ENCODE measurements at places on chromosomes 6 and 20. TPM values are rescaled to one million over a fixed set of nuclear protein-coding genes. Genes with fewer than 3 reads are reported as not detected.

- no peaks in the 10 kb centered on the region for H3K27me3 ChIP-seq
- no peaks in the 10 kb centered on the region for H3K36me3 ChIP-seq
- DNase-seq: no peak
- H3K27ac ChIP-seq: no peak overlapping the region
Observed at GRCh38 chr20:5393218-5393870, 76.6 kb upstream of the PROKR2 start.

- H3K27me3 ChIP-seq: no peaks in the 10 kb centered on the region
- no peak for DNase-seq
- no peak overlapping the region for H3K27ac ChIP-seq
- H3K4me1 ChIP-seq: no peaks in the 10 kb centered on the region
- H3K4me3 ChIP-seq: no peak overlapping the region
- H3K36me3 ChIP-seq: no peaks in the 10 kb centered on the region
Observed at GRCh38 chr20:1860446-1860845, 34.8 kb upstream of the SIRPA start.

Gene SLC35D3
- total RNA-seq: 0.57 TPM

GRCh38 chr20:40943591-40943990, 85.0 kb upstream of the TOP1 start:
- peak; percentile 45 for DNase-seq
- H3K27me3 ChIP-seq: no peaks in the 10 kb centered on the region
- H3K4me3 ChIP-seq: no peak overlapping the region
- no peak overlapping the region for H3K27ac ChIP-seq
- H3K4me1 ChIP-seq: no peaks in the 10 kb centered on the region
- no peaks in the 10 kb centered on the region for H3K36me3 ChIP-seq

DNA sequence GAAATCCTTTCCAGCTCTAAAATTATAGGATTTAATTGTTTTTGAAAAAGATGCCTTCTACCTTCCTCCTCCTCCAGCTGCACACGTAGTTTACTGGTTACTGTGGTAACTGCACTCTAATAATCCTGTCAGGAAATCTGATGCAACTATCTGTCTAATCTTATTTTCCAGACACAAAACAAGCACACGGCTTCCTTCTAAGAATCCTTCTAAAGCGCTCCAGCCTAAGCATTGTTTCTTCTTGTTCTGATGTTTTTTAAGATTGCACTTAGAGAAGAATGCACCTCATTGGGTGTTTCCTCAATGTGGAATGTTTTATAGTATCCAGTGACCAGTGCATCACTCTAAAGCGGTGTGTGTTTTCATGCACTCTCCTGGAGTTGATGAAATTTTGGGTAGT, 63.6 kb downstream of the CARMIL1 start:
- no peak overlapping the region for H3K27ac ChIP-seq
- H3K4me3 ChIP-seq: no peak overlapping the region
- no peaks in the 10 kb centered on the region for H3K36me3 ChIP-seq
- peaks cover 16% of the 10 kb centered on the region for H3K4me1 ChIP-seq

DNA sequence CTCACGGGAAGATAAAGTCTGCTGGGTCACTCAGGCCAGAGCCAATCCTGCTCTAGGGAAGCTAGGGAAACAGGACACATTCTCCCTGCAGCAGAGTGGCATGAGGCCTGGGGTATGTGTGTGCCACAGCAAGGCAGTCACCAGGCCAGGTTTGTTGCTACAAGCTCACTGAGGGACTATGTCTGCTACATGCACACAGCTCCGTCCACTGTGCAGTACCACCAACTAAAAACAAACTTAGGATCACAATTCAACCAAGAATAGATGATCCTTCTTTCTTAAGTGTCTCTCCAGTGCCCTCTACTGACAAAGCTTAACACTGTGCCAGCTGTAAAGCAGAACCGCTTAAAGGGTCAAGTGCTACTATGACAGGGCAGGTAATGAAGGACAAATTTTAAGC, 192.5 kb downstream of the PTPRK start:
- H3K4me3 ChIP-seq: no peak overlapping the region
- H3K4me1 ChIP-seq: no peaks in the 10 kb centered on the region
- peak; percentile 28 for DNase-seq
- no peak overlapping the region for H3K27ac ChIP-seq
- peaks cover 3% of the 10 kb centered on the region for H3K36me3 ChIP-seq

Gene PSMG4
- total RNA-seq: 29.3 TPM

Gene ZC3H12D
- total RNA-seq: 0.15 TPM

GRCh38 chr6:10166031-10166430, 248.8 kb downstream of the TFAP2A start:
- no peaks in the 10 kb centered on the region for H3K4me1 ChIP-seq
- H3K4me3 ChIP-seq: no peak overlapping the region
- no peaks in the 10 kb centered on the region for H3K36me3 ChIP-seq
- H3K27me3 ChIP-seq: no peaks in the 10 kb centered on the region

Gene GPR63
- 5.9 TPM for total RNA-seq

DNA sequence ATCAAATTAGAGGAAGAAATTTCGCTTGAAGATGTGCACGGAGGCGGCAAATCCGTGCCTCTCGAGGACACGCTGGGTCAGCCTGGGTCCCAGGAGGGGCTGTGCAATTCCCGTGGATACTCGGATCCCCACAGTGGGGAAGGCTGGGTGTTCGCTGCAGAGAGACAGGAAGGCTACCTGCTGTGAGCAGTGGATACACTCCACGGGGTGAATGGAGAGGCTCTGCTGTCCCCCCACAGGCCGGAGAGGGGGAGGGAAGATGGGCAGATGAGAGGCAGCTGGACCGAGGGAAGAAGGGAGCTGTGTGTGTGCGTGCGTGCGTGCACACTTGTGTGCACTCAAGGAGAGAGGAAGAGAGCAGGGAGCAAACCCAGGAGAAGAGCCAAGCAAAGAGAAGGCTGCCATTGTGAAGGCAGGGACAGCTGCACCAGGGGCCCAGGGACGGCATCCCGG, 57.3 kb downstream of the SULF2 start:
- H3K27ac ChIP-seq: no peak overlapping the region
- no peaks in the 10 kb centered on the region for H3K4me1 ChIP-seq
- peaks cover 10% of the 10 kb centered on the region for H3K36me3 ChIP-seq
- no peak overlapping the region for H3K4me3 ChIP-seq
- no peak for DNase-seq

Gene IL17F
- total RNA-seq: not detected

- no peak for DNase-seq
- no peak overlapping the region for H3K27ac ChIP-seq
- H3K4me3 ChIP-seq: no peak overlapping the region
- no peaks in the 10 kb centered on the region for H3K36me3 ChIP-seq
Observed at GRCh38 chr6:104589940-104590339, 269.8 kb downstream of the HACE1 start.

- no peaks in the 10 kb centered on the region for H3K36me3 ChIP-seq
- H3K4me1 ChIP-seq: no peaks in the 10 kb centered on the region
- no peak overlapping the region for H3K27ac ChIP-seq
- no peak for DNase-seq
- H3K27me3 ChIP-seq: no peaks in the 10 kb centered on the region
Observed at GRCh38 chr20:44218446-44218845, 7.9 kb upstream of the OSER1 start.

DNA sequence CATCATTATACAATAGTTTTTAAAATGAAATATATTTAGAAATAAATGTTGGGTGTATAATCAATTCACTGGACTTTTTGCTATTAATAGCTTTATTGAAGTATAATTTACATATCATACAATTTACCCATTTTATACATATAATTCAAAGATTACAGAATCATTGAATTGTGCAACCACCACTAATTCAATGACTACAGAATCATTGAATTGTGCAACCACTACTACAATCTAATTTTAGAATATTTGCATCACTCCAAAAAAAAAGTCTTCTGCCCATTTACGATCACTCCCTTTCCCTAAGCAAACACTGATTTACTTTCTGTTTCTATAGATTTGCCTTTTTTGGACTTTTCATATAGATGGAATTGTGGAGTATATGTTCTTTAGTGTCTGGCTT, 35.1 kb upstream of the RIMS1 start:
- H3K27ac ChIP-seq: no peak overlapping the region
- DNase-seq: no peak
- H3K4me1 ChIP-seq: no peaks in the 10 kb centered on the region
- H3K4me3 ChIP-seq: no peak overlapping the region
- no peaks in the 10 kb centered on the region for H3K27me3 ChIP-seq

- H3K27me3 ChIP-seq: no peaks in the 10 kb centered on the region
- no peak overlapping the region for H3K27ac ChIP-seq
- H3K36me3 ChIP-seq: no peaks in the 10 kb centered on the region
- H3K4me3 ChIP-seq: no peak overlapping the region
Observed at GRCh38 chr6:124310139-124310538, 506.5 kb downstream of the NKAIN2 start.

- H3K36me3 ChIP-seq: no peaks in the 10 kb centered on the region
- no peak for DNase-seq
- H3K4me3 ChIP-seq: no peak overlapping the region
Observed at GRCh38 chr6:113010196-113010989, 663.3 kb downstream of the RFPL4B start.

Gene ERMARD
- 13.6 TPM for total RNA-seq

Gene ADGRG6
- 2.5 TPM for total RNA-seq

- peaks cover 5% of the 10 kb centered on the region for H3K27me3 ChIP-seq
- H3K4me1 ChIP-seq: peaks cover 13% of the 10 kb centered on the region
- H3K27ac ChIP-seq: no peak overlapping the region
- H3K36me3 ChIP-seq: no peaks in the 10 kb centered on the region
Observed at GRCh38 chr6:89409461-89410035, 2.5 kb downstream of the RRAGD start.

Gene L3MBTL1
- total RNA-seq: 19.9 TPM

GRCh38 chr6:106160189-106160588, 74.1 kb downstream of the PRDM1 start:
- H3K27ac ChIP-seq: no peak overlapping the region
- DNase-seq: no peak
- H3K4me3 ChIP-seq: no peak overlapping the region
- H3K36me3 ChIP-seq: no peaks in the 10 kb centered on the region
- H3K27me3 ChIP-seq: no peaks in the 10 kb centered on the region

DNA sequence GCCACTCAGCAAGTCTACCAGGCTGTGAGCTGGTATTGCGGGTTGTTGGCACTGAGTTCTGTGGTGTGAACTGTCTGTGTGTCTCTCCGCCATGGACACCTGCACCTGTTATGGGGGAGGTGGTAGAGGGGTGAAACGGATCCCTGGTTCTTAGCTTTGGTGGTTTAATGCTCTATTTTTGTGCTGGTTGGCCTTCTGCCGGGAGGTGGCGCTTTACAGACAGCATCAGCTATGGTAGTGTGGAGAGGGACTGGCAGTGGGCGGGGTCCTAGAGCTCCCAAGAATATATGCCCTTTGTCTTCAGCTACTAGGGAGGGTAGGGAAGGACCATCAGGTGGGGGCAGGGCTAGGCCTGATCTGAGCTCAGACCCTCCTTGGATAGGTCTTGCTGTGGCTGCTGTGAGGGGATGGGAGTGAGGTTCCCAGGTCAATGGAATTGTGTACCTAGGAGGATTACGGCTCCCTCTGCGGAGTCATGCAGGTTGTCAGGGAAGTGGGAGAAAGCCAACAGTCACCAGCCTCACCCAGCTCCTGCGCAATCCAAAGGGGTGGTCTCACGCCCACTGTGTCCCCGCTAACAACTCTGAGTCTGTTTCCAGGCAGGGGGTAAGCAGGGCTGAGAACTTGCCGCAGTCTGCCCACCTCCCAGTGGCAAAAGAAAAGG, 154.3 kb downstream of the CCDC170 start:
- no peaks in the 10 kb centered on the region for H3K27me3 ChIP-seq
- no peaks in the 10 kb centered on the region for H3K36me3 ChIP-seq
- DNase-seq: peak; percentile 94
- no peak overlapping the region for H3K27ac ChIP-seq

- no peak for DNase-seq
- no peaks in the 10 kb centered on the region for H3K36me3 ChIP-seq
- no peaks in the 10 kb centered on the region for H3K4me1 ChIP-seq
- H3K27ac ChIP-seq: no peak overlapping the region
- H3K27me3 ChIP-seq: no peaks in the 10 kb centered on the region
Observed at GRCh38 chr6:165701564-165702354, 38.7 kb upstream of the PDE10A start.

Gene COL20A1
- 2.3 TPM for total RNA-seq

DNA sequence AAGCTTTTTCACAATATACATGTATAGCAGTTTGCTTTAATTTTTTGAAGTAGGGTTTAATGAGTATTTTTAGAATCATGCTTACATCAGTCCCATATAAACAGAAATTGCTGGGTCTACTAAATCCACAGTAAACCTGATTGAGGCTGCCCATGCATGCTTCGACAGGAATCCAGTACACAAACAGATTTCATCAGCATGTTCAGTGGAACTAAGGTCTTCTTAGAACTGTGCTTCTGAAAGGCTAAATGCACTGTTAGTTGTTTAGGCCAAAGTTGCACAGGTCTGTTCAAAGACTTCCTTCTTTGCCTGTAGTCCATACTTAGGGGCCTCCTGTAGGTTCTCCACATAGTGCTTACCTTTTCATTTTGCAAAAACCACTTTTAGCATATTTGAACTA, 42.5 kb upstream of the THBS2 start:
- H3K36me3 ChIP-seq: 0 out of 2 replicates have a peak, but pooled peaks cover 9% of the 10 kb centered on the region
- H3K4me1 ChIP-seq: no peaks in the 10 kb centered on the region
- H3K27me3 ChIP-seq: no peaks in the 10 kb centered on the region
- no peak for DNase-seq
- H3K27ac ChIP-seq: no peak overlapping the region

- H3K36me3 ChIP-seq: 0 out of 2 replicates have a peak, but pooled peaks cover 2% of the 10 kb centered on the region
- peaks cover 5% of the 10 kb centered on the region for H3K4me1 ChIP-seq
Observed at GRCh38 chr6:42195415-42195814, 659 bp upstream of the GUCA1B start.

GRCh38 chr6:3293271-3294155, 34.8 kb downstream of the PSMG4 start:
- no peaks in the 10 kb centered on the region for H3K27me3 ChIP-seq
- peaks cover 4% of the 10 kb centered on the region for H3K36me3 ChIP-seq
- no peaks in the 10 kb centered on the region for H3K4me1 ChIP-seq
- no peak for DNase-seq

DNA sequence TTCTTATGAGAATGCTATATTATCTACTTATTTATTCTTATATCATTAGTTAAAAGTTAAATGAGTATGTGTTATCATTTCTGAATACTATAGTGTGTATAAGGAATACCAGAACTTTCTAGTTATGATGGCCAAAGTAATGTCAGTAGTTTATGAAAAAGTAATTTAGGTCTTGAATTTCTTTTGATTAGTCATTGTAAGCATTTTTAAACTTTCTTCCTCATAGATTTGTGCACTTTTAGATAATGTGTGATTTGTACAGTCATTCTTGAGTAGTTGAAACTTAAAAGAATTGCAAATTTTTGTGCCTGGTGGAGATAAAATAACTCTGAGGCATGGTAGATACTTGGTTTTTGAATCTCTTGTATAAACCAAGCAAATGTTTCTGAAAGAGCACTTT, 311.3 kb downstream of the CDKAL1 start:
- H3K4me3 ChIP-seq: no peak overlapping the region
- H3K36me3 ChIP-seq: no peaks in the 10 kb centered on the region
- H3K27me3 ChIP-seq: no peaks in the 10 kb centered on the region
- no peak overlapping the region for H3K27ac ChIP-seq
- H3K4me1 ChIP-seq: peaks cover 2% of the 10 kb centered on the region
- DNase-seq: no peak

DNA sequence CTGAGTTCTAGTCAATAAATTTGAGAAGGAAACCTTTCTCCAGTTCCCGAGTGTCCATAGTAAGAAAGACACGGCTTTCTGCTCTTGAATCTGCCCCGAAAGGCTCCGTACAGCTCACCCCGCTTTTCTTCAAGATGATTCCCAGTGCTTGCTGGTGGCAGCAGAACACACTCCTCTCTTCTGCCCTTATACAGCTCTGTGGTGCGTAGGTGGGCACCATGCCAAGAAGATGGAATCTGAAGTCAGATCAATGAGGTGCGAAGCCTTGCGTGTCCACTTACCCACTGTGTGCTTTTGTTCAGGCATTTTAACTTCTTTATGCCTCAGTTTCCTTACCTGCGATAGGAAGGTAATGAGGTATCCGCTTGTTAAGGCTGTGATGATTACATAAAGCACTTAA, 142.2 kb downstream of the WDR27 start:
- DNase-seq: no peak
- no peak overlapping the region for H3K4me3 ChIP-seq
- no peaks in the 10 kb centered on the region for H3K4me1 ChIP-seq
- peaks cover 10% of the 10 kb centered on the region for H3K36me3 ChIP-seq
- no peak overlapping the region for H3K27ac ChIP-seq

Gene CTCFL
- total RNA-seq: 0.90 TPM
